ENCODE measurements at places on chromosomes 3 and 15.

DNA sequence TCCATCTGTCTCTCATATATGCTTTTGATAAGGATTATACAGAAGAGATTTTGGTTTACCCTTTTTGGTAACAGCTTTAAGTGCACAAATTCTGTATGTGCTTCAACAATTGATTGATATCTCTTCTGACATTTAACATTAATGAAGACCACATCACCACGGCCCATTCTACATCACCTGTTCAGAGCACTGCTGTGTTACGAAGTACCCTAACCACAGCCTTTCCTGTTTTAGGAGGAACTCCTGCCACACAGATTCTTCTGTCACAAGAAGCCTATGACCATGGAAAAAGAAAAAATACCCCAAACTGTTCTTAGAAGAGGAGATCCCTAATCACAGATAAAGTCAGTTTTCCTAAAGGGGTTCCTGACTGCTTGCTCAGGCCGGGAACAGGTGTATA is 170.1 kb downstream of the NSUN3 start:
- no peak for DNase-seq

GRCh38 chr15:82750831-82751180 is 41.1 kb upstream of the AP3B2 start:
- peak; percentile 35 for DNase-seq

GRCh38 chr3:46080124-46080968 is 53.1 kb upstream of the XCR1 start:
- no peak for DNase-seq

DNA sequence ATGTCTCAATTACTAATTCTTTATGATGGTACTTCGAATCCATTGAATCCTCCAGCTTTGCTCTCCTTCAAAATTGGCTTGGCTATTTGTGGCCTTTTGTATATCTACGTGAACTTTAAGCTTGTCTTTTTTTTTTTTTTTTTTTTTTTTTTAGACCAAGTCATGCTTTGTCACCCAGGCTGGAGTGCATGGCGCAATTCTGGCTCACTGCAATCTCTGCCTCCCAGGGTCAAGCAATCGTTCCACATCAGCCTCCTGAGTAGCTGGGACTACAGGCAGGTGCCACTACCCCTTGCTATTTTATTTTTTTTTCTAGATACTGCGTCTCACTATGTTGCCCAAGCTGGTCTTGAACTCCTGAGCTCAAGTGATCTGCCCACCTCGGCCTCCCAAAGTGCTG is 7.7 kb upstream of the DIPK2A start:
- DNase-seq: no peak

DNA sequence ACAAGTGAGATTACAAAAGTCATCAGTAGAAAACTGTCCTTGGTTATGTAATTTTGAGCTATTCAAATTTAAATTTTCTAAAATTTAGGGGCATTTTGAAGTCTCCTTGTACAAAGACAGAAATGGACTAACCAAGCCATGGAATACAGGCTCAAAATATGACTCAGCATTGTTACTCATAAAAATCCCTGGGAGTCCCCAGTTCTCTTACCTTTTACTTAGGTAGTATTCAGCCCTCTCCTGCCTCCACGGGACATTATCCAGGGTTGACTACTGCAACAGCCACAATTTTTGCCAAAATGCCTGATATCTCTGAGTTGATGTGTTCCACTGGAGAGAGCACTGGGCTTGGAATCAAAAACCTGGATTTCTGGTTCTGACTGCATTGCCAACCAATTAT is 25.0 kb downstream of the CLDN18 start:
- DNase-seq: peak; percentile 23
